ENCODE measurements at places on chromosomes 16 and 17.

DNA sequence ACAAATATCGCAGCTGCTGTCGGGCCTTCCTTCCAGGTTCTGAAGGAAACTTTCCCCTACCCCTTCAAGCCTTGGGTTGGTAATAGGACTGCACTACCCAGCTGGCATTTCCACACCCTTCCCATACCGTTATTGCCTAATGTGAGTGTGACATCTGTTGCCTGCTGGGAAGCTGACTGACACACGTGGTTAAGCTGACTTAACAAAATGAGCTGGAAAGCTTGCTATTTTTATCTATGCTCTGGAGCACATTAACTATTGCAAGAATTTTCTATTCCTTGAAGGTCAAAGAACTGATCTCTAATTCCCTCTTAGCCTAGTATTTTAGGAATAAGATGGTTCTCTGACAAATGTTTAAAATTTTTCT, 79.5 kb downstream of the PMP22 start:
- DNase-seq = no peak

GRCh38 chr17:3904501-3904900, 11.6 kb upstream of the CAMKK1 start:
- no peak for DNase-seq

- DNase-seq = no peak
Observed at GRCh38 chr17:81656835-81657234, 493 bp upstream of the PDE6G start.

DNA sequence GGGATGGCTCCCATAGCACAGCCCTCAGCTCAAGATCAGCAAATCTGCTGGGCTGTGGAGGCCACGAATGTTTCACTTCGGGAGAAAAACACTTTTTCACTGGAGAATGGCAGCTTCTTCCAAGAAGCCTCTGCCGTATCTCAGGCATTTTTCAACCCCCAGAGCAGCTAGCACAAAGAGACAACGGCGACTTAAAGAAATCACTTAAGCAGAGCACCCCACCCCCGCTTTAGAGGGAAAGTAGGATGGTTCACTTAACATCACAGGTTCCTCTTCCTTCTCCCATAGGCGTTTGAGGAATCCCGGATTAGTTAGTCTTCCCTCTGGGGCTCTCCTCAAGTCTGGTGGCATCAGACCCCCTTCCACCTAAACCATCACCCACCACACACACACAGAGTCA, 27.6 kb downstream of the CYB561 start:
- DNase-seq = no peak

- no peak for DNase-seq
Observed at GRCh38 chr16:66953462-66954096, 7.5 kb upstream of the CES3 start.

DNA sequence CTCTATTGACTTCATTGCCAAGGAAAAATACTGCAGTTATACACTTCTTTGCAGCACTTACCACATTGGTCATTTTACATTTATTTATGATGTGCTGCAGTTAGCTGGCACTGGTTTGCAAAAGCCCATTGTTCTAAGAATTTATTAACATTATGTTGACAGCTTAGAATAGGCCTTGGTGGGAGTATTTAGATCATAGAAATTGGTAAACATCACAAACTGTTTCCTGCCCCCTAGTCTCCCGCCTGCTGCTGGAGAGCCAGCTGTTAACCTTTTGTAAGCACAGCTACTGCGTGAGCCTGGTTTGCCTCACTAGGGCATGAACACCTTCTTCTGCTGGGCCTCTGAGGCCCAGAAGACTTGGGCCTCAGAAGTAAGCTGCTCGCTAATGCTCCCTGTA, 651.4 kb upstream of the GOT2 start:
- DNase-seq = no peak

GRCh38 chr17:1764284-1764683, 2.4 kb downstream of the SERPINF1 start:
- peak; percentile 49 for DNase-seq

DNA sequence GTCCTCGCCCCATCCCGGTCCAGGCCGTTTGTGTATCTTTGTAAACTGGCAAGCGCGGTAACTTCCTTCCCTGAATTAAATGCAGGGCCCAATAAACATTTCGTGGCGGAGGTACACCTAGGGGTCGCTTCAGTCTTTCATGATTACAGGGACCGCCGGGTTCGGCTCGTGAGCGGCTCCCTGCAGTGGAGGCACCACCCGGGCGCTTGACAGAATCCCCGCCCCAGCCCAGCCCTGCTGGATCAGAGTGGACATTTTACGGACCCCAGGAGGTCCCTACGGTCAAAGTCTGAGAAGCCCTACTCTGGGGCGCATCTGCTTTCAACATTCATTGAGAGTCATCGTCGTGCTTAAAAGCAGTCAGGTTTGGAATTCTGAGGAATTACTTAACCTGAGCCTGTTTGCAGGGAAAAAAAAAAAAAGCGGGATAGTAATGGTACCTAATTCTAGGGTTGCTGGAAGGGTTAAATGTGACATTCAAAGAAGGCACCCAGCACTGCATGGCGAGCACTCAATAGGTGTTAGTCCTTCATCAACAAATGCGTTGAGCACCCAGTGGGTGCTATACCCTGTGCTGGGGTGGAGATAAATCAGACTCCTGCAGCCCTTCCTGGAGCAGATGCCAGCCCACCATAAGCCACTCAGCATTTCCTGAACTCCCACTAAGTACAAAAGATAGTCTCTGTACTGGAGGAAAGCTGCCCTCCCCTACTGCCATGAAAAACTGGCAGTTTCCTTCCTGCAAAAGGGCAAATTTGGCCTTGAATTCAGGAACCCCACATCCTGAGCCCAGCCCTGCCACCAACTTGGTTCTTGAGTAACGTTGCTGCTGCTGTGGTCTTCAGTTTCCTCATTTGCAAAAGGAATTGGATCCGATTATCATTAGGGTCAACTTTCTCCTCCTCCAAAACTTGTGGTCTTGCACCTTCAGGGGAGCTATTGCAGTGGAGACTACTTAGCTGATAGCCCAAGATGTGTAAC, 658 bp upstream of the DUSP3 start:
- no peak for DNase-seq

DNA sequence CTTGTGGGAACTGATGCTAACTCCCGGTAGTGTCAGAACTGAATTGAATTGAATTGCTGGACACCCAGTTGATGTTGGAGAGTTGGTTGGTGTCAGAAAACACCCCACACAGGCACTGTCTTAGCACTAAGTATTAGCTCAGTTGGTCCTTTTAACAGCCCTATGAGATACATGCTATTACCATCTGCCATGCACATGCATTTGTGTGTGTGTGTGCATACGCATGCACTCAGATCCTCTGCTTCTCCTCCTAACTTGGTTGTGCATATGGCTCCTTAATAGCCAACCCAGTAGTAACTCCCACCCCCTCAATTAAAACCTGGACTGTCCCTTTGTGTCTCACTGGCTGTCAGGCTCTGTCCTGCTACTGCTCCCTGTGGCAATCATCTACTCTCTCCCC, 32.3 kb upstream of the DYNLL2 start:
- no peak for DNase-seq

- peak; percentile 37 for DNase-seq
Observed at GRCh38 chr16:30748634-30749445, 615 bp downstream of the PHKG2 start.

- no peak for DNase-seq
Observed at GRCh38 chr16:57383276-57384247, 11.3 kb downstream of the CX3CL1 start.

Measured in activated CD4-positive, alpha-beta T cell treated with anti-CD3 and anti-CD28 coated beads, Interleukin-2, Interleukin-6, amounts not matched to agents 100 ng/mL and 50 ng/mL, durations not matched to agents 16 hours and 8 hours (primary cell).